ENCODE measurements at places on chromosomes 4 and X. TPM values are rescaled to one million over a fixed set of nuclear protein-coding genes. Genes with fewer than 3 reads are reported as not detected.

DNA sequence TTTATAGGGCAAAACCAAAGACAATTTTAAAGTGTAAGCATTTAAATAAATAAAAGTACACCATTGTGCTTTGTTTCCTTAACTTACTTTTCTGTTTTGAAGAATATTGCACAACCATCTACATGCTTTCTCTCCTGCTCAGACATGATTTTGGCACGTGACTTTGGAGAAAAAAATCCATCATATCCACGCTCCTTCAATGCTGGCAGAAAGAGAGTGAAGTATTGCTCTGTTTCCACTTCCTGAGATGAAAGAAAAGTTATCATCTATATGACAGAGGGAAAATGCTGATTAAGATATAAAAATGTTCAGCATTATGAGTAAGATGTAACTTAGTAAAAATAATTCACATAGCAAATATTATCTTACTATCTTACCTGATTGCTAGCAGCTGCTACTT, 77.1 kb downstream of the CNOT6L start:
- no peaks in the 10 kb centered on the region for H3K4me1 ChIP-seq
- DNase-seq, result no peak
- H3K36me3 ChIP-seq, result peaks cover 44% of the 10 kb centered on the region
- no peak overlapping the region for H3K4me3 ChIP-seq

GRCh38 chr4:32789026-32789608, 2068.9 kb downstream of the PCDH7 start:
- DNase-seq, result peak; percentile 2
- no peaks in the 10 kb centered on the region for H3K4me1 ChIP-seq
- H3K4me3 ChIP-seq, result no peak overlapping the region
- H3K36me3 ChIP-seq, result no peaks in the 10 kb centered on the region
- H3K27me3 ChIP-seq, result no peaks in the 10 kb centered on the region

DNA sequence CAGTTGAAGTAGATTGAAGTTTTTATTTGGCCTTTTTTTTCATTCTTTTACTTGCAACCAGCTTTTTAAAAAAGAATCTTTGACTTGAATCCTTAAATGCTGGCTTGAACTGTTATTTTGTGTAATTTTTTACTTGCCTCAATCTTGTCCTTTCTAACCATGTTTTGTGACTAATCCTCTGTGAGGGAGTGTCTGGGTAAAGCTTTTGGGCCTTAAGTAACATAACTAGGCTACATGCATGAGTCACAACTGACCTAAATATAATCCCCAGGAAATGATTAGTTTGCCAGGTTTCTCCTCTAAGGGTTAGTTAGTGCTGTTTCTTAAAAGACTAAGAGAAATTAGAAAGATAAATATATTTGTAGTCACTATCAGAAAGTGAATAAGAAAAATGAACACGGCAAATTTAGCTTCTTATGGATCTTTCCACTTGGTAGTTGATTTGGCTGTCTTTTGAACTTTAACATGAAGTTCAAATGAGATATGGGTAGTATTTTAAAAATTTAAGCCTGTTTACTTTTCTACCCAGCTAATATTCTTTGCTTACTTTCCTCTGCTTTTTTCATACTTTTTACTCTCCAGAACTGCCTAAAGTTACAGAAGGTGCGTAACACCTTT, 13.0 kb downstream of the EXOC1 start:
- peaks cover 21% of the 10 kb centered on the region for H3K36me3 ChIP-seq
- H3K4me1 ChIP-seq, result peaks cover 12% of the 10 kb centered on the region
- DNase-seq, result no peak
- H3K4me3 ChIP-seq, result no peak overlapping the region
- H3K27me3 ChIP-seq, result no peaks in the 10 kb centered on the region
- H3K27ac ChIP-seq, result no peak overlapping the region

JADE3 gene
- total RNA-seq, result 5.5 TPM

MAP9 gene
- total RNA-seq, result 5.0 TPM

CCSER1 gene
- 6.6 TPM for total RNA-seq

- no peaks in the 10 kb centered on the region for H3K4me1 ChIP-seq
- H3K4me3 ChIP-seq, result peak overlapping the region; percentile 79
- H3K27me3 ChIP-seq, result no peaks in the 10 kb centered on the region
- H3K27ac ChIP-seq, result peak overlapping the region; percentile 77
- DNase-seq, result peak; percentile 51
Measured at GRCh38 chrX:103215425-103215991, 600 bp downstream of the BEX4 start.

DNA sequence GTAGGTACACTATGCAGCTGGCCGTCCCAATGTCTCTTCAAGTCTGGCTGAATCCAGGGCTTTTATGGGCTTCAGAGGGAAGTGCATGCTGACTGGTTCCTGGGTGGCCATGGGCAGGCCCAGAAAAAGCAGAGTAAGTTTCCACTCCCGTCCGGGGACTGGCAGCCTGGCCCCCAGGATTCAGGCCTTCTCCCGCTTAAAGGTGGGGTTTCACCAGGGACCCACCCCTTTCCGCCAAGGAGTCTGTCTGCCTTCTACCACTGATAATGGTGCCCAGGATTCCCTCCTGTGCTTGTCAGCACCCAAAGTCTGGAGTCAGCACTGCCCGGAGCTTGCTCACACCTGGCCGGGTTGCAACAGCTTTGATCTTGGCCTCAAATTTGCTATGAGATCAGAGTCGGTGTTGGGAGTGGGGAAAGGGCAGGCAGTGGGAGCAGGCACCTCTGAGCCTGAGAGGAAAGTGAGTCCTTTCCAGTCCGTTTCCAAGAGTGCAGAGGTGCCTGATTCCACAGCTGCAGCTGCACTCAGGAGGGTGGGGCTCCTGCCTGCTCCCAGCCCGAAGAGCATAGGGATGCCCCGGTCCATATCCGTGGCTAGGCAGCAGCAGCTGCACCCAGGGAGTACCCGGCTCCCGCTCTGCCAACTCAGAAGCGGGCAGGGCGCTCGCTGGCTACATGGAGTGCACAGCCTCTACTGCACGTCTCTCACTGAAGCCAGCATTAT, 1344.3 kb upstream of the ADGRL3 start:
- H3K4me3 ChIP-seq, result no peak overlapping the region
- H3K4me1 ChIP-seq, result no peaks in the 10 kb centered on the region
- no peaks in the 10 kb centered on the region for H3K27me3 ChIP-seq
- no peak for DNase-seq
- H3K27ac ChIP-seq, result no peak overlapping the region

GRCh38 chr4:173498771-173499170, 31.3 kb downstream of the HAND2 start:
- no peak overlapping the region for H3K27ac ChIP-seq
- no peak for DNase-seq
- H3K4me1 ChIP-seq, result no peaks in the 10 kb centered on the region

Measured in SJCRH30 (cell line).